ENCODE measurements at places on chromosomes 2 and 18.

- DNase-seq = no peak
These were observed 47.5 kb downstream of the KCNIP3 start for GRCh38 chr2:95344656-95345055.

- DNase-seq = no peak
These were observed 28.9 kb upstream of the BCL2L11 start for GRCh38 chr2:111091811-111092211.

- DNase-seq = no peak
These were observed 36.1 kb downstream of the DPP4 start for GRCh38 chr2:162037886-162038285.

GRCh38 chr18:76490670-76491472 lies 4.2 kb downstream of the ZNF516 start:
- DNase-seq = peak; percentile 39

DNA sequence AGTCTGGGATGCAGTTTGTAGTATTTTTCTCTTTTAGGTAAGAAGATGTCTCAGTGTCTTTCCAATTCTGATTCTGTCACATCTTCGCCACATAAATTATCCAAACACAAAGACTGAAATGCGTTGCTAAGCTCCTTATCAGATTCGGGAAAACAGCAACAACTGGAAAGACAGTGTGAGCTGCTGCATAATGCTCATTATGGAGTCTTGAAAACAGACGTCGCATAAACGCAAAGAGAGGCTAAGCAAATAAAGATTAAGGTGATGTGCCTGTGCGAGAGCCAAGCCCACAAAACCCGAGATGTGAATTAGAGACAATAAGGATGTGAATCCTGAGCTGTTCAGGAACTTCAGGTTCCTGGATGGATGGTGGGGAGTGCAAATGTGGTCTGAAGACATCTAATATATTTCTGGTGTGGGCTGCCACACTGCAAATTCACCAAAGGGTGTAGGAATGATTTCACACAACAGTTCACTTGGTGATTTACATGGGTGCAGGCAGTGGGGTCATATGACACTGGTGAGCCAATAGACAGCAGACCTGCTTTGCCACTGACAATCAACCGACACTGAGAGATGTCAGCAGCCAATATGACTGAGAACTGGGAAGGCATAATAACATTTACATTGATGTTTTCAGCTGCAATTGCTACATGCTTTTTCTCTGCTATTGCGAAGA lies 195.8 kb downstream of the MTX2 start:
- no peak for DNase-seq

DNA sequence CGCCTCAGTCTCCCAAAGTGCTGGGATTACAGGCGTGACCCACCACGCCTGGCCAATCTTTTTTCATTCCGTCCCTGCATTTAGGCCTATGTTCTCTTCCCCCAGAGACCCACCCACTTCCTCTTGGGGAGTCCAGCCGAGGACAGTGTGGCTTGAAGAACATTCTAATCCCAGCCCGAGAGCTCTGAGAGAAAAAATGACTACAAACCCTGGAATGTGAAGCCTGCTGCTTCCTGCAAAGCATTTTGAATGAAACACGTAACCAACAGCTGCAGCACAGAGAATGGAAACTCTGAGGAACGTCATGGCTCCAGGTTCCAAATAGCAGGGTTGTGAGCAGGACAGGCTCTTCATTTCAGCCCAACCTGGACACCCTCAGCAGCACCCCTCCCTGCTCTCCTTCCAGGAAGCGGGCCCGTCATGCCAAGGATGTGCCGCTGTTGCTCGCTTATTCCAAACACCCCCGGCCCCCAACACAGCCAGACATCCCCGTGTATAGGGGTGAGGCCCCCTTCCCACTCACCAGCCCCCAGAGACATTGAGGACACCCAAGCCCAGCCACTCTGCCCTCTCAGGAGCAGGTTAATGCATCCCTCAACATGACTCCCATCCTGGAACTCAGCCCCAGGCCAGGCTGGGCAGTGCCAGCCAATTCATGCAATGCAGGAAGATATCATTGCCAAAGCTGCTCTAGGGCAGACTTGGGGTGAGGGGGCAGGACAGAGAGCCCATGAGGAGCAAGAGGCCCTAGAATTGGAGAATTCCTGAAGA lies 139.8 kb downstream of the ZFP36L2 start:
- no peak for DNase-seq

DNA sequence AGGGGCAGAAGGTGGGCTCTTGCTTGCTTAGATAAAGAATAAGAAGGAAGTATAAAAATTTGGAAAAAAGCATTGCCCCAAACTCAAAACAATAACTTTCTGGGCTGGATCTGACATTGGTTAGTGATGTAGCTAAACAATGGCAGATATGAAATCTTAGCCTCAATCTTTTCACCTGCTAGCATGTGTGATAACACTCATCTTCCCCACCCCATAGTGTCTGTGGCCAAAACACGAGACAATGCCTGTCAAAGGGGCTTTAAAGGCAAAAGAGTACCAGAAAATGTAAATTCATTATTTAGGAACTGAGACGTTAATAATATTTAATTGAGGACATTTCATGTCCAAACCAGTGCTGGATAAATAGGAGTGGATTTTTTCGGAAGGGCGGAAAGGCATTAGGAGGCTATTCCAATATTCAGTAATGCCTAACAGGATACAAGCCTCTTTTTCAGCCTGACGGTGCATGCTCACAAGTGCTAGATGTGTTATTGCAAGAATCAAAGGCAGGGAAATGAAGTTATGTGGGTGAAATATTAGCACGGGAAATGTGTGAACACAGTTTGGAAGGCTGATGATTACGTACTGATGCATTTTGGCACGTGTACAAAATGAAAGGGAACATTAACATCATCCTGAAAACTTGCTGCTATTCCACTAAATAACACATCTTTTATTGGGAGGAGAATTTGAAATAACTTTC lies 395.7 kb downstream of the GALR1 start:
- DNase-seq = no peak

DNA sequence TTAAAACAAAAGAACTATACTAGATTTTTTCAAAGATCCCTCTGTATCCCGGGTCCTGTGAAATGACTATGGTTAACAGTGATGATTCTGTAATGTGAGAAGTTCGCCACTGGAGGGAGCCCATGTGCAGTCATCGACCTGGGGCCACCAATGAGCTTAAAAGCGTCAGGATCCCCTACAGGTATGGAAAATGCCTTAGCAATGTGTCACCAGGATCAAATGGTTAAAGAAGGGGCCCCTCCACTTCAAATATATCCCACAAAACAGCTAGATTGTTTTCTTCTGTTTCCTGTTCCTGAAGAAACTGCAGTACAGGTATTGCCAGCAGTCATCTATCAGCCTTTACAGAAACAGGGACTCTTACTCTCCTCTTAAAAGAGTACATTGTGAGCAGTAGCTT lies 15.3 kb downstream of the CHRNA1 start:
- DNase-seq = peak; percentile 56

- DNase-seq = no peak
These were observed 30.7 kb downstream of the PKP4 start for GRCh38 chr2:158487419-158487818.

- no peak for DNase-seq
These were observed 31.3 kb downstream of the ANXA4 start for GRCh38 chr2:69773206-69773605.

DNA sequence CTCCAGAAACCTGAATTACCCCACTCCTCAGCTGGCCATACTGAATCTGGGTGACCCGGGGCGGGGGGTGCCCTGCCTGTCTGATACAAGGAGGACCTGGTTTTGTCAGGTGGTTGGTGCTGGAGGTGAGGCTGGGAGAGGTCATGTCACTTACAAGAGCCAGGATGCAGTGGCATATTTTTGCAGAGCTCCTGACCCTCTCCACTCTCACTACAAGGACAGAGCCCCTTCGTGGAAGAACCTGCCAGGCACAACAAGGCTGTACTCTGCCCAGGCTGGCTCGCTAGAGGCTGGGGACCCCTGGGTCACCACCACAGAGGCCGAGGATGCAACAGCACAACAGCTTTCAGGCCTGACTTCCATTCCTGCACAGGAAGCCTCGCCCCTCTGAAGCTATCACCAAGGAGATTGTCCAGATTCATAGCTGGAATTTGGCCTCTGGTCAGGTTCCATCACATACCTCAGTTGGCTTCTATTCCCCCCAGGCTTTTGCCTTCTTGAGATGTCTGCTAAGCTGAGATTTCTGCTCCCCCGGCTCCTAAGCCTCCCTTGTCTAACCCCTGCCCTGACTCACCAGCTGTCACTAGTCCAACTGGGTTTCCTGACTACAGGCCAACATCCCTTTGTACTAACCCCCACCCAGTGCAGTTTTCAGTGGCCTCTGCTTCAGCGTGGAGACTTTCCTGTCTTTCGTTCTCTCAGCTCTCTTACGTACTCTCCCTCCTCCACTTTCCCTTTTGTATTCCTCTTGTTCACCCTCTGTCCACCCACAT lies 132.5 kb upstream of the EPAS1 start:
- no peak for DNase-seq

DNA sequence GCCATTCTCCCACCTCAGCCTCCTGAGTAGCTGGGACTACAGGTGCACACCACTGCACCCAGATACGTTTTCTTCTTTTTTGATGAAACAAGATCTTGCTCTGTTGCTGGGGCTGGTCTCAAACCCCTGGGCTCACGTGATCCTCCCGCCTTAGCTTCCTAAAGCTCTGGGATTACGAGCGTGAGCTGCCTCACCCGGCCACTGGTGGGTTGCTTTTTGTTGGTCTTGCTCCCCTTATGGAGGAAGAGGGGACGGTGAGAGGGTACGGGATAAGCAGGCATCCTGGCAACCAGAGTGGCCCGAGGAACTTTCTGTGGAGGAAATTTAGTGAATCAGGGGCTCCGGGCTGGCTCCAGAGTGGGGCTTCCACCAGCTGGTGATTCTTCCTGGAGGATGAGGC lies 222.3 kb downstream of the HDAC4 start:
- DNase-seq = no peak

GRCh38 chr2:188869550-188869949 lies 104.6 kb upstream of the COL3A1 start:
- no peak for DNase-seq

DNA sequence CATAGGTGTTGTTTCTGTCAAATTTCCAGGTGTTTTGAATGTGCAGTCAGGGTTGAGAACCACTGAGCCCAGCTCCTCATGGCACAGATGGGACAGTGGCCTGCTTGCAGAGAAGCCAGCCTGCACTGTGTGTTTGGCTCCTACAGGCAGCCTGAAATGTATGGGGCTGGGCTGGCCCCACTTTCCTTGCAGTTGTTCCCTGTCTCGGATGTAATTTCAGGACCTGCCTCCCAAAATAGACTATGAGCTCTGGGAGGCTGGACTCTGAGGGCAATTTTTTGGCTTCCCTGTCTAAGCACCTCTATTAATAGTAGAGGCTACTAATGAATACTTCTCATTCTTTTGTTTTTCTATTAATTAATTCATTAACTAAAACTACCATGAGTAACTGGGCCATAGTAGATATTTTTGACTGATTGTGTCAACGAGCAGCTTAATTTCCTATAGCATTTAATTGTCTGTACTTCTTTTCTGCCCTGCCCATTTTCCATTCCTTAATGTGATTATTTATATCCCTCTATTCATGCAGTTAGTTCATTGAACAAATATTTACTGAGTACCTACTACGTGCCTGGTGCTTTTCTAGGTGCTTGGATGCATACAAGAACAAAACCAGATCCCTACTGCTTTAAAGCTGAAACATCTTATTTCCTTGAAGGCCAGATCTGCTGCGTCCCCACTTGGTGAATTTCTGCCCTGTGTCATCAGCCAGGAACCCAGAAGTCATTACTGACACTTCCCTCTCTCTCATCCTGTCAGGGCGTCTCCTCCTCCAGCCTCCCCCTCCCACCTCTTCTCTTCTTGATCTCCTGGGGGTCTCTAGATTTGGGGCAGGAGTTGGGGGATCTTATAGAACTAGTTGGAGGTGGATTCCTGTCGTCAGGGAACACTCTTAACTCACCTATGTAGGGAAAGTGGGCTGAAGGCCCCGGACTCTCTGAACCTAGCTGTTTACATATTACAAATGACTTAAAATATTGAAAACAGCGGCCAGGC lies 16.3 kb downstream of the DYSF start:
- DNase-seq = no peak

DNA sequence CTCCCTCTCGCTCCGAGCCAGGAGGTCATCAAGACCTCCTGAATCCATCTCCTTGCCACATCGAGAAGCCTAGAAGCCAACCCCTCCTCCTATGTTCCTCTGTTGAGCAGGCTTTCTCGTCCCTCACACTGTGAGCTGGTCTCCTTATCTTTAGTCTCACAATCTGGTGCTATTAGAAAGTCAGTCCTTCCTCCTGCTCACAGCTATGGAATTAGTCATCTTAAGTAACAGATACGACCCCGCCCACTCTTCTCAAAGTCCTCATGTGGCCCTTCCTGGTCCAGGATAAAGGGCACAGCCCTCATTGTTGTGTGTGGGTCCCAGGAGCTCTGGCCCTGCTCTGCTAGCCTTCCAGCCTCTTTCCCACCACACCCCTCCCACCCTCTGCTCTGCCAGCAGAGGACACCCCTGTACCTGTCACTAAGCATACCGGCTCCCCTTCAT lies 41.4 kb upstream of the TRIB2 start:
- DNase-seq = no peak

DNA sequence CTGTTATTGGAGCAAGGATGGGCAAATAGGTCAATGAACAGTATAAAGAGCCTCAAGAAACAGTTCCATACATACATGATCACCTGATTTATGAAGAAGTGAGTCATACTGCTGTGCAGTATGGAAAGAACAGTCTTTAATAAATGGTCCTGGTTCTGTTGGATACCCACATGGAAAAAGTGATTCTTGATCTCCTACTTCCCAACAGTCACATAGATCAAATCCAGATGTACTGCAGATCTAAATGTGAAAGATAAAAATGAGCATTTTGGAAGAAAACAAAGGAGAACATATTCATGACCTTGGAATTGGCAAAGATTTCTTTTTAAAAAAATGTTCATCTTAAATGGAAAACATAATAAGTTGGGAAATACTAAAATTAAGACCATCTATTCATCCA lies 75.8 kb downstream of the CCDC148 start:
- DNase-seq = no peak

DNA sequence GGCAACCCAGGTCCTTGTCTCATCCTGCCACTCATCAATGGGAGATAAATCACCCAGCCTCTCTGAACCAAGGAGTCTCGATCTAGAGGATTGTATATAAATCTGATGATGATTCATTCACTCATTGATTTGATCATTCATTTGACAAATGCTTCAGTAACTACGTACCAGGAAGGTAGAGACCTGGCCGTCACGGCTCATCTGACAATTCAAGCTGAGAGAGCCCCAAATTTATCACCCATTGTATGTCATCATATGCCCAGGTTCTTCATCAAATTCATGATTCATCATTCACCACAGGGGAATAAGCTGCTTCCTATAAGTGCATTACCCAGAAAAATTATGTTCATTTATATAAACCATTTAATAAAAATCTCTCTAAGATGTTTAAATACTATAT lies 116.9 kb downstream of the FAM161A start:
- no peak for DNase-seq

DNA sequence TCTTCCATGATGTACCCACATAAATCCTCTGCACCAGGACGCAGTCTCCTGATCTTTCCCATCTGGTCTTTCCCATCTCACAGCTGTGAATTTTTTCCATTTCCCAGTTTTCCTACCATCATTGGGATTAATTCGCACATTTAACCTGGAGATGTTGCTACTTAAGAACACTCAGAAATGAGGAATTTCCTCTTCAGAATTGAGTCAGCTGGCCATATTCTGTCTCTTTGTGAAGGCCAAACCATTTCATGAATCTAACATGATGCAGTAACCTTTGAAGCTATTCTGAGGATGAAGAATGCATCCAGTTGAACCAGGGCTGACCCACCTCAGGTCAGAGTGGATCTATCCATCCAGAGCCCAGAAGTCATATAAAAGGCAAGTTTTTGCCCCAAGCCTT lies 326.8 kb downstream of the SETBP1 start:
- no peak for DNase-seq

- no peak for DNase-seq
These were observed 1024.9 kb downstream of the BCL11A start for GRCh38 chr2:59528525-59528924.

GRCh38 chr2:105405291-105405690 lies 6.4 kb upstream of the FHL2 start:
- no peak for DNase-seq

Data from activated CD4-positive, alpha-beta T cell treated with anti-CD3 and anti-CD28 coated beads for 1 hour (primary cell).